SJSA1 (cell line): ENCODE measurements at places on chromosomes 4 and X. TPM values are rescaled to one million over a fixed set of nuclear protein-coding genes. Genes with fewer than 3 reads are reported as not detected.

Gene CXorf65
- total RNA-seq, result not detected in 2 replicates

Gene FAM47E
- total RNA-seq, result not detected in 2 replicates

Gene ZNF157
- not detected in 2 replicates for total RNA-seq

Gene TEC
- 0.05 and 0.25 TPM in 2 replicates for total RNA-seq

Gene MAGIX
- total RNA-seq, result 1.00 TPM in 1 of 2 replicates, not detected in the other

Gene DRD5
- not detected in 2 replicates for total RNA-seq

Gene FHL1
- 104 and 117 TPM in 2 replicates for total RNA-seq

Gene BBS12
- total RNA-seq, result 2.9 and 3.3 TPM in 2 replicates

Gene FAM184B
- not detected in 2 replicates for total RNA-seq

Gene RNF128
- total RNA-seq, result not detected in 2 replicates

Gene ZNF141
- total RNA-seq, result 0.68 and 1.0 TPM in 2 replicates

Gene PAK3
- total RNA-seq, result 0.45 and 1.7 TPM in 2 replicates

Gene SYNPO2
- 2.8 and 4.7 TPM in 2 replicates for total RNA-seq

Gene NPNT
- not detected in 2 replicates for total RNA-seq

Gene TCEAL6
- total RNA-seq, result not detected in 2 replicates

Gene FATE1
- total RNA-seq, result not detected in 2 replicates

Gene UGT8
- total RNA-seq, result not detected in 2 replicates

Gene ARHGAP24
- total RNA-seq, result 3.4 and 5.4 TPM in 2 replicates

Gene NAAA
- total RNA-seq, result 34.3 and 70.4 TPM in 2 replicates

Gene HSFX4
- total RNA-seq, result not detected in 2 replicates

Gene CENPVL1
- total RNA-seq, result not detected in 2 replicates

Gene XAGE1B
- not detected in 2 replicates for total RNA-seq

Gene MAP3K15
- total RNA-seq, result not detected in 2 replicates

Gene POU3F4
- not detected in 2 replicates for total RNA-seq

Gene FABP2
- not detected in 2 replicates for total RNA-seq

Gene CT47B1
- not detected in 2 replicates for total RNA-seq

Gene BGN
- 0.08 TPM in 1 of 2 replicates, not detected in the other for total RNA-seq

Gene MAGEA9B
- total RNA-seq, result not detected in 2 replicates

Gene H2AZ1
- 984 and 1,007 TPM in 2 replicates for total RNA-seq

Gene MSANTD1
- 0.21 TPM in 1 of 2 replicates, not detected in the other for total RNA-seq

Gene PPP2R2C
- total RNA-seq, result not detected in 2 replicates

Gene CCDC158
- total RNA-seq, result 0.53 TPM in 1 of 2 replicates, not detected in the other

Gene UPF3B
- 3.4 and 6.2 TPM in 2 replicates for total RNA-seq

Gene MOB1B
- 7.5 and 12.9 TPM in 2 replicates for total RNA-seq

Gene ADH1C
- not detected in 2 replicates for total RNA-seq

Gene ZCCHC12
- total RNA-seq, result not detected in 2 replicates

Gene MAGEB1
- not detected in 2 replicates for total RNA-seq

Gene ARHGEF9
- 15.1 and 17.8 TPM in 2 replicates for total RNA-seq

Gene CD99L2
- 21.1 and 25.8 TPM in 2 replicates for total RNA-seq

Gene ASMT
- total RNA-seq, result not detected in 2 replicates

Gene NIPAL1
- 0.91 and 2.4 TPM in 2 replicates for total RNA-seq

Gene ADGRG4
- not detected in 2 replicates for total RNA-seq

Gene FGG
- not detected in 2 replicates for total RNA-seq

Gene STATH
- not detected in 2 replicates for total RNA-seq

Gene RIPPLY1
- not detected in 2 replicates for total RNA-seq

Gene MAOB
- total RNA-seq, result not detected in 2 replicates

Gene ASB5
- 1.4 TPM in 1 of 2 replicates, not detected in the other for total RNA-seq

Gene MAGEC1
- not detected in 2 replicates for total RNA-seq
